ENCODE measurements at places on chromosomes 6 and 20. TPM values are rescaled to one million over a fixed set of nuclear protein-coding genes. Genes with fewer than 3 reads are reported as not detected.

DNA sequence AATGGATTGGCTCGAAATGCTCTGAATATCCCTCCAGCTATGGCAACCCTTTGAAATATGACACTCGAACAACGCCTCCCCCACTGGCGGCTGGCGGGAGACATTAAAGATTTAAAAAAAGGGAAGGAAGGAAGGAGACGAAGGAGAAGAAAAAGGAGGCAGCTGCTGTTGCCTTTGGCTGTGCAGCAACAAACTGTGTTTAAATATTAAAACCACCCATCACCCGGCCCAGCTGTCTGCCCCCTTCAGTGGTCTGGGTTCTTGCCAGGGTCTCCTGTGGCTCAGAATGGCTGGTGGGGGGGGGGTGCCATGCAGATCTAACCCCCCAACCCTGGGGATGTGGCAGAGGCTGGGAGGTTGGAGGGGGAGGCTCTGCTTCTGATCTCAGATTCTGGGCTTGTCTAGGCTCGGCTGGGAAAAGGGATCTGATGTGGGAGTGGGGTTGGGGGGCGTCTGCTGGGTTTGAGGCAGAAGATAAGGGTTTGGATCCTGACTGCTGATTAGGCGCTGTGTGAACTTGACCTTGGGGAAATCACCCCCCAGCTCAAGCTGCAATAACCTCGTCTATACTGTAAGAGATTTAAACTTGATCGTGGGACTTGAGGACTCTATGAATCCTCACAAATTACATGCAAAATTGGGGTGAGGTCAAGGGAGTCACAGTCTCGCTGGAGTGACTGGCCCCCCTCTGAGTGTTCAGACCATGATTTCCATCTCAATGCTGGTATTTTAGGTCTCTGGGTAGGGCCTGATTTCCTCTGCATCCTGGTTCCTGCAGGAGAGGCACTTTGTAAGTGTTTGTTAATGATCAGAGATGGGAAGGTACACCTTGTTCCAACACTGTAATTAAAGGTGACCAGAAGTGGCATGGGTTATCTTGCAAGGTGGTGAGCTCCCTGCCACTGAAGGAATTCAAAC lies 40.3 kb upstream of the BLCAP start:
- peak; percentile 76 for DNase-seq

The VWA7 gene
- 8.1 TPM for polyA plus RNA-seq

The TPX2 gene
- polyA plus RNA-seq = 150 TPM

GRCh38 chr20:198225-198624 lies 8.7 kb upstream of the DEFB128 start:
- DNase-seq = no peak

The RIPPLY2 gene
- polyA plus RNA-seq = 14.6 TPM

- no peak for DNase-seq
Observed at GRCh38 chr6:19210849-19211590, 626.1 kb upstream of the ID4 start.

GRCh38 chr20:63645218-63645617 lies 8.0 kb downstream of the STMN3 start:
- DNase-seq = no peak

All from brain (organoid and tissue), 16 donors.